ENCODE measurements at places on chromosomes 4 and X. TPM values are rescaled to one million over a fixed set of nuclear protein-coding genes. Genes with fewer than 3 reads are reported as not detected.

Gene C1QTNF7
- total RNA-seq = 3.1 TPM

DNA sequence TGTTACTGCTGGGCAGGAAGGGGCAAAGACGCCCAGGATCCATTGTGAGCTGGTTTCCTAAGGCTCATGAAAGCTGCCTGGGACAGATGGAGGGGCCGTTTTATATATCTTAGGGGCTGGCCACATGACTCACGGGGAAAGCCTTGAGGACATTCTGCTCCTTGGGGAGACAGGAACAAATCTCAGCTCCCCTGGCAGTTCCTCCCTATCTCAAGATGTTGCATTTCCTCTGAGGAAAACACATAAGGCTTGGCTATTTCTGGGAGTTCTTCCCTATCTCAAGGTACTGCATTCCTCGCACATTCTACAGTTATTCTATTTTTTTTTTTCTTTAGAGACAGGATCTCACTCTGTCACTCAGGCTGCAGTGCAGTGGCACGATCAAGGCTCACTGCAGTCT lies 804.6 kb upstream of the TENM3 start:
- H3K27ac ChIP-seq = no peak overlapping the region
- H3K27me3 ChIP-seq = no peaks in the 10 kb centered on the region
- H3K4me3 ChIP-seq = no peak overlapping the region
- no peak for DNase-seq
- no peaks in the 10 kb centered on the region for H3K36me3 ChIP-seq

Gene EREG
- total RNA-seq = 0.31 TPM

- DNase-seq = no peak
- H3K4me3 ChIP-seq = no peak overlapping the region
- H3K4me1 ChIP-seq = no peaks in the 10 kb centered on the region
- peaks cover 3% of the 10 kb centered on the region for H3K36me3 ChIP-seq
Observed at GRCh38 chr4:174512745-174513144, 9.5 kb downstream of the HPGD start.

Gene TMEM35A
- total RNA-seq = 1.0 TPM

DNA sequence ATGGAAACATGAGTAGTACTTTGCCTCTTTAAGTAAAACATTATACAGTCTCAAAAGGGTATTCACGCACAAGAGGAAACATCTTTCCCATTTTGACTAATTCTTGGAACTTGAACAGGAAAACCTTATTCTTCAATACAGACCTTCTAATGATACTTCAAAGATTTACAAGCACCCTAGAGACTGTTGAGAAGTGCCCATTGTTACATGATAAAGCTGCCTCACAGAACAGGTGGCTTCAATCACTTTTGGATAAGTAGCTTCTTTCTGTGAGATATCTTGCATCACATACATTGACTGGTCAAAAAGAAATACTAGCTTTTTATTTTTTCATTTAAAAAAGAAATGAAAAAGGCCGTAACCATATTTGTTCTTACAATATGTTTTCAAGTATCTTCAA lies 219.4 kb downstream of the EPHA5 start:
- no peaks in the 10 kb centered on the region for H3K36me3 ChIP-seq
- no peaks in the 10 kb centered on the region for H3K4me1 ChIP-seq
- no peak overlapping the region for H3K4me3 ChIP-seq
- H3K27me3 ChIP-seq = no peaks in the 10 kb centered on the region

DNA sequence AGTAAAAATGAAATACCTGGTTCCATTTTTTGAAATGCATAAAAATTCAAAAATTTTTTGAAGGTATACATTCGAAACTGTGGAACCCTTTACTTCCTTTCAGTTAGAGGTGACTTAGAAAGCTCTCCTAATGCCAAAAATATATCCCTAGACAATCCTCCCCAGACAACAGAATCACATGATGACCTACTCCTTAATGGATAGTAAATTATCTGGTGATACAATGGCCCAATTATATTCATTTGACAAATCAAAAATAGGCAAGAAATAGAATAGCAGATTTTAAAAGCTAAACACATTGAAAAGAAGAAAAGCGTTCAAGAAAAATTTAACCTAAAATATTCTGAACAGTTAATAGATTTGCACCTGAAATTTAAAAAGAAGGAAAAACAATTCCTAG lies 3.5 kb upstream of the UGT2A2 start:
- no peaks in the 10 kb centered on the region for H3K36me3 ChIP-seq
- no peak for DNase-seq
- H3K4me3 ChIP-seq = no peak overlapping the region
- no peaks in the 10 kb centered on the region for H3K4me1 ChIP-seq

Gene TCEAL2
- total RNA-seq = 4.3 TPM

GRCh38 chrX:108537005-108537404 lies 97.4 kb downstream of the COL4A5 start:
- DNase-seq = no peak
- no peak overlapping the region for H3K27ac ChIP-seq
- H3K27me3 ChIP-seq = no peaks in the 10 kb centered on the region
- H3K4me3 ChIP-seq = no peak overlapping the region

Gene HELT
- 2.5 TPM for total RNA-seq

DNA sequence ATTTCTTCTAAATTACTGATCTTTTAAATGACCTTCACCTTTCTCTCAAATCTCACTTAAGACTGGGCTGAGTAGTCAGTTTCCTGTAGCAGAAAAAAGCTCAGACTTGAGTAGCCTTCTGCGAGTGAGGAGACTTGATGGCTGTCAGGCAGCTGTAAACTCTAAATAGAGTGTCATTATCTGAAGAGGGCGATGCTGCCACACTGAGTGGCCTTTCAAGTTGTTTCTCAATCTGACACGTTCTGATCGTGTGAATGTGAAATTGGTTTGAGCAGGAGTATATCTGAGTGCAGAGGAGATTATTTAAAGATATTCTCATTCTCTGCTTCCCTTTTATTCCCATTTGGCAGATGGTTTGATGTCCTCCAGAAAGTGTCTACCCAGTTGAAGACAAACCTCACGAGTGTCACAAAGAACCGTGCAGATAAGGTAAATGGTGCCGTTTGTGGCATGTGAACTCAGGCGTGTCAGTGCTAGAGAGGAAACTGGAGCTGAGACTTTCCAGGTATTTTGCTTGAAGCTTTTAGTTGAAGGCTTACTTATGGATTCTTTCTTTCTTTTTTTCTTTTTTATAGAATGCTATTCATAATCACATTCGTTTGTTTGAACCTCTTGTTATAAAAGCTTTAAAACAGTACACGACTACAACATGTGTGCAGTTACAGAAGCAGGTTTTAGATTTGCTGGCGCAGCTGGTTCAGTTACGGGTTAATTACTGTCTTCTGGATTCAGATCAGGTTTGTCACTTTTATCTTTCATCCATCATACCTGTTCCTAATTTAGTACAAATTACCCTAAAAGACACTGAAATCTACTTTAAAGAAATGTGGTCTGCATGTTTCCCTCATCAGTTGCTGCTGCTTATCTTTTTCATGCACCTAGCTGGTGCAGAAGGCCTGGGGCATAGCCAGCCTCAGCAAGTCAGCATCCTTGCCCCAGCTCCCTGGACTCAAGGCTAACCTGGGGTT lies 74.3 kb upstream of the MSANTD1 start:
- no peak overlapping the region for H3K27ac ChIP-seq
- peaks cover 28% of the 10 kb centered on the region for H3K36me3 ChIP-seq
- H3K27me3 ChIP-seq = no peaks in the 10 kb centered on the region

- H3K27ac ChIP-seq = no peak overlapping the region
- no peaks in the 10 kb centered on the region for H3K36me3 ChIP-seq
- peak; percentile 35 for DNase-seq
- no peaks in the 10 kb centered on the region for H3K27me3 ChIP-seq
- H3K4me1 ChIP-seq = peaks cover 1% of the 10 kb centered on the region
Observed at GRCh38 chr4:25800245-25800644, 62.5 kb downstream of the SEL1L3 start.

GRCh38 chr4:2617955-2618354 lies 81.5 kb downstream of the FAM193A start:
- no peak for DNase-seq
- H3K4me3 ChIP-seq = no peak overlapping the region
- H3K27me3 ChIP-seq = no peaks in the 10 kb centered on the region
- H3K4me1 ChIP-seq = no peaks in the 10 kb centered on the region

DNA sequence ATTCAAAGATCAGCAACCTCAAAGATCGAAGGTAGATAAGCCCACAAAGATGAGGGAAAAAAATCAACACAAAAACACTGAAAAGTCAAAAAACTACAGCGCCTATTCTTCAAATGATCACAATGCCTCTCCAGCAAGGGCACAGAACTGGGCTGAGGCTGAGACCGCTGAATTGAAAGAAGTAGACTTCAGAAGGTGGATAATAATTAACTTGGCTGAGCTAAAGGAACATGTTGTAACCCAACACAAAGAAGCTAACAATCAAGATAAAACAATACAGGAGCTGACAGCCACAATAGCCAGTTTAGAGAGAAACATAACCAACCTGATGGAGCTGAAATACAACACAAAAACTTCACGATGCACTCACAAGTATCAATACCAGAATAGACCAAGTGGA lies 231.1 kb downstream of the STPG2 start:
- H3K4me1 ChIP-seq = no peaks in the 10 kb centered on the region
- no peak for DNase-seq

DNA sequence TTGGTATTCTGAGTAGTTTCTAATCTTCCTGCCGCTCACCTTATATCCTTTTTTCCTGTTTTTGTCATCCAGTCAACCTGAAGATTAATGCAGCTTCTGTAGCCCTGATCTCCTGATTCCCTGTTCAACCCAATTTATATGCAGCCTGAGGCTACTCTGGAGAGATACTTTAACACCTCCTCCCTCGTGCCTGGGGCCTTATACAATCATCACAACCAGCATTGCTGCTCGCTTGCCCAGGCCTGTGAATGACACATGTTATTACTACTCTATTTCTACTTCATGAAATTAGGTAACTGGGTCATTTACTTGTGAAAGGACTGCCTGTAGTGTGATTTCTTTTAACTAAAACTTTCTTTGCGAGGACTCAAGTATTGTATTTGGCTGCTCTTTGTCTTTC lies 33.7 kb upstream of the WDR17 start:
- DNase-seq = no peak
- H3K27me3 ChIP-seq = no peaks in the 10 kb centered on the region
- H3K27ac ChIP-seq = no peak overlapping the region
- H3K4me1 ChIP-seq = no peaks in the 10 kb centered on the region
- H3K4me3 ChIP-seq = no peak overlapping the region

- no peaks in the 10 kb centered on the region for H3K36me3 ChIP-seq
- H3K27me3 ChIP-seq = peaks cover 2% of the 10 kb centered on the region
- no peak overlapping the region for H3K27ac ChIP-seq
- no peak for DNase-seq
- H3K4me3 ChIP-seq = no peak overlapping the region
Observed at GRCh38 chrX:100798484-100799214, 21.5 kb upstream of the CSTF2 start.

- H3K4me1 ChIP-seq = peaks cover 18% of the 10 kb centered on the region
- no peaks in the 10 kb centered on the region for H3K27me3 ChIP-seq
- peak; percentile 35 for DNase-seq
- no peaks in the 10 kb centered on the region for H3K36me3 ChIP-seq
- peak overlapping the region; percentile 68 for H3K27ac ChIP-seq
Observed at GRCh38 chr4:75671802-75672421, 1.3 kb downstream of the G3BP2 start.

DNA sequence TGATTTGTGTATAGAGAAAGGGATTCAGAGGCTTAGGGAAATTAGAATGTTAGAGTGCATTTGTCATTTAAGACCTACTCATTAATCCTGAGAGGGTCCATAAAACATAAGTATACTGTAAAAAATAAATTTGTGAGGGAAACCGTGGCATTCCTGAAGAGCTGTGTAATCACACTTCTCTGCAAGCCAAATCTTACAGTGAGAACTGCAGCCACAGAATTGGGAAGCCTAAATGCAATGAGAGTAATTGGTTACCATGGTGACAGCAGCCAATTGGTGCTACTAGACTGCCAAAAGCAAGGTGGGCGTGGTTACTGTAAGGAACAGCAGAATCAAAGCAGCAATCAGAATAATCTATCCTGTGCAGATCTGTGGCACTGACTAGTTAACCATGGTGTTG lies 345.2 kb upstream of the GRID2 start:
- no peaks in the 10 kb centered on the region for H3K4me1 ChIP-seq
- no peaks in the 10 kb centered on the region for H3K36me3 ChIP-seq
- H3K4me3 ChIP-seq = no peak overlapping the region
- peak; percentile 1 for DNase-seq
- H3K27ac ChIP-seq = no peak overlapping the region
- no peaks in the 10 kb centered on the region for H3K27me3 ChIP-seq

All from lung (tissue), 17 donors.